HepG2 (cell line): ENCODE measurements at places on chromosomes 5 and 9. TPM values are rescaled to one million over a fixed set of nuclear protein-coding genes. Genes with fewer than 3 reads are reported as not detected.

Gene C9orf50
- not detected in 2 replicates for total RNA-seq

Gene ADAMTS12
- total RNA-seq, result not detected in 2 replicates

- no peaks in the 10 kb centered on the region for H3K27me3 ChIP-seq
- no peaks in the 10 kb centered on the region for H3K4me1 ChIP-seq
- DNase-seq, result no peak
- no peak overlapping the region for H3K27ac ChIP-seq
- H3K36me3 ChIP-seq, result no peaks in the 10 kb centered on the region
These were observed 142.8 kb downstream of the NSG2 start for GRCh38 chr5:174188295-174188694.

DNA sequence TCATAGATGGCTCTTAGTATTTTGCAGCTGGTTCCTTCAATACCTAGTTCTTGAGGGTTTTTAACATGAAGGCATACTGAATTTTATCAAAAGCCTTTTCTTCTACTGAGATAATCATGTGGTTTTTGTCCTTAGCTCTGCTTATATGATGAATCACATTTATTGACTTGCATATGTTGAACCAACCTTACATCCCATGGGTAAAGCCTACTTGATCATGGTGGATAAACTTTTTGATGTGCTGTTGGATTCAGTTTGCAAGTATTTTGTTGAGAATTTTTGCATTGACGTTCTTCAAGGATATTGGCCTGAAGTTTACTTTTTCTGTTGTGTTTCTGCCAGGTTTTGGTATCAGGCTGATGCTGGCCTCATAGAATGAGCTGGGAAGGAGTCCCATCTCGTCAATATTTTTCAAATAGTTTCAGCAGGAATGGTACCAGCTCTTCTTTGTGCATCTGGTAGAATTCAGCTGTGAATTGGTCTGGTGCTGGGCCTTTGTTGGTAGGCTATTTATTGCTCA lies 49.7 kb downstream of the YIPF5 start:
- H3K27ac ChIP-seq, result no peak overlapping the region
- H3K36me3 ChIP-seq, result no peaks in the 10 kb centered on the region
- no peaks in the 10 kb centered on the region for H3K4me1 ChIP-seq
- no peaks in the 10 kb centered on the region for H3K27me3 ChIP-seq

DNA sequence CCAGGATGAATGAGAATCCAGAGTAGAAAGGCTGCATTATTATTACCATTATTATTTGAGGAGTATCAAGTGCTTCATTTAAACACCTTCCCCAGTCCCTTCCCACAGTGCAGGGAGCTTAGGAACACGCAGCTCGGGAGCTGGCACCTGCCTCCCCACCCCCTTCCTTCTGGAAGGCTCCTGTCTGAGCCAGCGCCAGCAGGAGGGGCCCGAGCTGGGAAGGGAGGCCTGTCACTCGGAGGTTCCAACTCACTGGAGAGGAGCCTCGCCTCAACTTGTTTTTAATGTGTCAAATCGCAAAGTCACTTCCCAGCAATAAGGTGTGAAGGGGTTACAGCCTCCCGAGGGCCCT lies 156.4 kb upstream of the IRX4 start:
- H3K4me1 ChIP-seq, result no peaks in the 10 kb centered on the region
- no peak overlapping the region for H3K27ac ChIP-seq
- no peak for DNase-seq
- no peaks in the 10 kb centered on the region for H3K36me3 ChIP-seq

GRCh38 chr9:125748446-125749099 lies 1.4 kb downstream of the PBX3 start:
- no peak overlapping the region for H3K27ac ChIP-seq
- H3K36me3 ChIP-seq, result no peaks in the 10 kb centered on the region
- H3K4me3 ChIP-seq, result peak overlapping the region; percentile 69
- DNase-seq, result no peak

DNA sequence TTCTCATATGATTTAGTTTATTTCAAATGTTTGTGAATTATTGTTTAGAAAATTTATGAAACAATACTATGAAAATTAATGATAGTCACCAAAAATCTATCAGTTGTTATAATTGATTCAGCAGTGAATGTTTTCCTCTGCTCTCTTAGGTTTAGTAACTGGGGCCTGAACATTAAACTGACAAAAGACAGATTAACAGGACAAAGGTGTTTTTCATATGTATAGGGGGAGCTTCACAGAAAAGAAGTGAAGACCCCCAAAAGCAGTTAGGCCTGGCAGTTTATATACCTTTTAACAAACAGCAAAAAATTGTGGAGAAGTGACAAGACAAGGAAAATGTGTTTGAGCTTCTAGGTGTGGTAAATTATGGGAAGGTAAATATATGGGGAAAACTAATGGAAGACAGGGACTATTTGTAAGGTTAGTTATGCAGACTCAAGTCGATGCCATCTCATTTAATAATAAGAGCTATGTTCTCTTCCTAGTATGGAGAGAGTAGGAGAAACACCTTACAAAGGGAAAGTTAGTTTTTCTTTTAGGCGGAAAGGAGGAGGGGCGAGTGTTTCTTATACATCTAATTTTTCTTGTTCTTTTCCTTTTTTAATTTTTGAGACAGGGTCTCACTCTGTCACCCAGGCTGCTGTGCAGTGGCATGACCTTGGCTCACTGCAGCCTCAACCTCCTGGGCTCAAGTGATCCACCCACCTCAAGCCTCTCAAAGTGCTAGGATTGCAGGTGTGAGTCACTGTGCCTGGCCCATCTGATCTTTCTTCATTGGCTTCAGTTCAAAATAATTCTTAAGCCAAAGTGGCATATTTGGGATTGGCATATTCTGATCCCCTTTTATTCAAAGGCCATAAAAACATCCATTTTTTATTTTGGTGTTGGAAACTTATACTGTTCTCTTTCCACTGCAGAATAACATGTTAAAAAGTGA lies 77.8 kb downstream of the C9orf153 start:
- no peak for DNase-seq
- no peak overlapping the region for H3K4me3 ChIP-seq
- 0 out of 2 replicates have a peak, but pooled peaks cover 4% of the 10 kb centered on the region for H3K4me1 ChIP-seq
- H3K27me3 ChIP-seq, result peaks cover 10% of the 10 kb centered on the region; the same call in 1 of the 3 replicates
